ENCODE measurements at places on chromosomes 7 and 10. TPM values are rescaled to one million over a fixed set of nuclear protein-coding genes. Genes with fewer than 3 reads are reported as not detected.

- DNase-seq: no peak
Observed at GRCh38 chr7:101545441-101546190, 83.5 kb downstream of the MYL10 start.

The RADIL gene
- 1.8 TPM for total RNA-seq

The UNCX gene
- total RNA-seq: not detected

The MCM10 gene
- total RNA-seq: 1.6 TPM

The IGFBP3 gene
- 105 TPM for total RNA-seq
